ENCODE measurements at places on chromosomes 5 and 9.

GRCh38 chr5:158516521-158516920 is 583.2 kb downstream of the EBF1 start:
- no peak for DNase-seq

GRCh38 chr5:40939753-40940152 is 30.5 kb downstream of the C7 start:
- no peak for DNase-seq

DNA sequence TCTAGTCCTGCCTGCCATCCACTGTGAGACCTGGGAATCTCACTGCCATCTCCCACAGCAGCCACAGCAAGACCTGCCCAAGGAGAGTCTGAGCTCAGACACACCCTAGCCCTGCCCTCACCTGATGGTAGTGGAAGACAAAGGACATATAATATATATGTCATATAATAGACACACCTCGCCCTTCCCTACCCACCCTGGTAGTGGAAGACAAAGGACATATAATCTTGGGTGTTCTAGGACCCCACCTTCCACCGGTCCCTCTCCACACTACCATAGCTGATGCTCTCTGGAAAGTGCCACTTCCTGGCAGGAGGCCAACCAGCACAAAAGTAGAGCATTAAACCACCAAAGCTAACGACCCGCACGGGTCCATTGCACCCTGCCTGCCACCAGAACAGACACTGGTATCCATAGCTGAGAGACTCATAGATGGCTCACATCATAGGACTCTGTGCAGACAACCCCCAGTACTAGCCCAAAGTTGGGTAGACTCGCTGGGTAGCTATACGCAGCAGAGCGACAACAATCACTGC is 545.6 kb downstream of the CAAP1 start:
- DNase-seq = no peak

- no peak for DNase-seq
These were observed 136.1 kb upstream of the DMAC1 start for GRCh38 chr9:7935681-7936080.

- no peak for DNase-seq
These were observed 127.8 kb upstream of the GPR151 start for GRCh38 chr5:146643776-146644175.

- DNase-seq = no peak
These were observed 94.7 kb downstream of the SERINC5 start for GRCh38 chr5:80161165-80161564.

DNA sequence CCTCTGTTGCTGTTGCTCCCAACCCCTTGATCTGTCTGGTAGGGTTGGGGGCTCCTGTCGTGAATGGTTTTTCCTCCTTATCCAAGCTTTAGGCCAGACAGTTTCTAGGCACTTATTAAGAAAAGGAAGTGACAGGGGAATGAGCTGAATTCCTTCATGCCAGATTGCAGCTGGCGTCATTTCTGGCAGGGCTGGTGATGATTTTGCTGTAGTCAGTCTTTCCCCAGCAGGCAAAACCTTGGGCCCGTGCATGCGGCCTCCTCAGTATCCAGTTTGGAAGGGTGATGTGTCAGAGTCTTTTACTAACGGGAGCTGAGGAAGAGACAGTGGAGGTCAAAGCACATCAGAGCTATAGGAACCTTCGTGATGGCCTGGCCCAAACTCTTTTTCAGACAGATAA is 58.8 kb downstream of the COL27A1 start:
- no peak for DNase-seq

GRCh38 chr5:67591491-67591890 is 394.9 kb upstream of the CD180 start:
- no peak for DNase-seq

DNA sequence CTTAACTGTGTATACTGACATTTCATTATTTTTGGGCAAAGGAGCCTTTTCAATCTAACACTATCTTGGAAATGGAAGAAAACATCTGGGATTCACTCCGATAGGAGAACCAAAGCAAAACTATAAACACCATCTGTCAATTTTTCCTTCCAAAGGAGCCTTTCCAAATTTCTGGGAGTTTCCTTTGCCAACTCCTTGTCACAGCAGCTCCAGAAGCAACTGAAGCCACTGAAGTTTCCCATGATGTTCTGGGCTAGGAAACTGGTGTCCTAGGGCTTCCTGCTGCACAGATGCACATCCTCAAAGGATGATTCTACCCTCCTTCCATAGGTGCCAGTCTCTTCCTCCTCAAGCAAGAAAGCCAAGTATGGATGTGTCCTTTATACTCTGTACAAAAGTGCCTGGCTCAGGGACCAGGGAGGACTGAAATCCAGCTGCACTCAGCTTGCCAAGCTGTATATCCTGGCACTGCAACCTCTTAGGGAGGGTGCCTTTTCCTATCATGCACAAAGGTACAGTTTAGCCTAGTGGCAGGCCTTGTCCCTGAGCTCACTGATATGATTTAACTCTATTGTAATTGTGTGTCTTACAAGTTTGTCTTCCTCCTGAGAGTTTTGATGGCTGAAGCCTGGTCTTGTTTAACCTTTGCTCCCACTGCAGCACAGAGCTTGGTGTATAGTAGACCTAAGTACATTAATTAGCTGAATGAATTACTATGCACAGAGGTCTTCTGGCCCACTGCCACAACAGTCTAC is 8.4 kb upstream of the UBAP1 start:
- DNase-seq = no peak

GRCh38 chr9:98603821-98604383 is 104.8 kb downstream of the GABBR2 start:
- DNase-seq = no peak

- DNase-seq = no peak
These were observed 1057.7 kb upstream of the DMAC1 start for GRCh38 chr9:8857068-8857925.

DNA sequence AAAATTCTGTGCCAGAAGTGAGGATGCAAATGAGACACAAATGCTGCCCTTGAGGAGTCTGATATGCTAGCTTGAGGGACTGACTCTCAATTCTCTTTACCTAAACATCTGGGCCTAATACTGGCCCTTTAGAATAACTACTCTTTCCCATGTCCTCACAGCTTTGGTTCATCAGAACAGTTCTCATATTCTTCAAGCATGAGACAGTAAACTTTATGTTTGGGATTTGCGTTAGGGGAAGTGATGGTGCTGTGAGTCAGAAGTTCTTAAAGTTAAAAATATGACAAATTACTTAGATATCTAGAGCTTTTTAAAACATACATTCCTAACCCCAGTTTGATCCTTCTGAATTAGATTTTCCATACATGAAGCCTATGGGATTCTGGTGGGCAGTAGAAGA is 665.0 kb upstream of the RGMB start:
- no peak for DNase-seq

- DNase-seq = peak; percentile 65
These were observed 57.7 kb downstream of the DUSP1 start for GRCh38 chr5:172713113-172713808.

DNA sequence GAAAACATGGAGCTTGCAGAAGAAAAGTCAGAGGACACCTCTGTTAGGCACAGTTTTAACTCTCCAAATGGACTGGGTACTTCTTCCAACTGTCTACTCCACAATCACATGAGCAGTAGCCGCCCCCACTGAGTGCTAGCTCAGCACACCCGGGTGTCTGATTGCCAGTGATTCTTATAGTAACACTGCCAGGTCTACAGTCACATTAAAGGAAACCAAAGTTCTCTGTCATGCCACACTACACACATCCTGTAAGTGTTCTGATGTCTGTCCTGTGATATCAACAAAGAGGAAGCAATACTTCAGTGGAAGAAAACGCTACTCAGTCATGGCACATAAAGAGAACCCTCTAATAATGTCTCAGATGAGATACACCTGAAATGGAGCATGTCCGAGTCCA is at the start of gene HAVCR2:
TSS of gene HAVCR2 (minus strand) at position 69 of the 400 bp plus-strand sequence. CDS start at position 8, 61 bp downstream.
- DNase-seq = no peak

GRCh38 chr5:68325065-68325580 is 109.6 kb downstream of the PIK3R1 start:
- DNase-seq = no peak

DNA sequence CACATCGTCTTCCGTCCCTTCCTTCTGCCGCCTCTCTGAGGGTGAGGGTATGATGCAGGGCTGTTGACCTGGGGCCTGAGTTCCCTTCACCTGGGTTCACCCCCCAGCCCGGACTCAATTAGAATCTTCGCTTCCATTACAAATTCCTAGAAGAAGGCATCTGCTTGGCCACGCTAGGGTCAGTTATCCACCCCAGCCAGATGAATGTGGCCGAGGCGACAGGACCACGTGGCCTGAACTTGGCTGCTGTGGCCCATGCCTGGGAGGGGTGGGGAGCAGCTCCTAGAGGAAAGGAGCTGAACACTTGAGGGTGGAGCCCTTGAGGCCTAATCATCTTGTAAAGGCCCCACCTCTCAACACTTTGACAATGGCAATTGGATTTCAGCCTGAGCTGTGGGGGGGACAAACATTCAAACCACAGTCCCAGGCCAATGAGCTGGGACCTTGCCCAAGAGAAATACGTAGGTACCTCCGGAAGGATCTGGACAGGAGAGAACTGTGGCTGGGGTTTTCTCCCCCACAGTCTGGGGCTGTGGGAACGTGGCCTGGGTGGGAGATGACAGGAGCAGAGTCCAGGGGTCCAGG is 90.6 kb upstream of the ADAMTS2 start:
- no peak for DNase-seq

- no peak for DNase-seq
These were observed 610.0 kb downstream of the TAF11L14 start for GRCh38 chr5:18244309-18244708.

DNA sequence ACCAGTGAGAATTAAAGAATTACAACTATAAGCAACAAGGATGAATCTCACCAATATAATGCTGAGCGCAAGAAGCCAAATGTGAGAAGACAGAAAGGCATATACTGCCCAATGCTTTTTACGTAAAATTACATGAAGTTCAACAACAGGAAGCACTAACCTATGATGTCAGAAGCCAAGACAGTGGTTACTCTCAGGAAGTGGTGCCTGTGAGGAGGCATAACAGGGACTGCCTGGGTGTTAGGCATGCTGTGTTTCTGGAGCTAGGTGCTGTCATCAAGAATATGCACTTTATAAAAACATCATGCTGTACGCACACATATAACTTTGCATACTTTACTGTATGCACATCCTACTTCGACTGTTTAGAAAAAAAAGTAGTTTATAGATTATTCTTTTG is 30.1 kb downstream of the FRMD3 start:
- no peak for DNase-seq

GRCh38 chr9:114691046-114691955 is 9.3 kb upstream of the TEX48 start:
- DNase-seq = no peak

DNA sequence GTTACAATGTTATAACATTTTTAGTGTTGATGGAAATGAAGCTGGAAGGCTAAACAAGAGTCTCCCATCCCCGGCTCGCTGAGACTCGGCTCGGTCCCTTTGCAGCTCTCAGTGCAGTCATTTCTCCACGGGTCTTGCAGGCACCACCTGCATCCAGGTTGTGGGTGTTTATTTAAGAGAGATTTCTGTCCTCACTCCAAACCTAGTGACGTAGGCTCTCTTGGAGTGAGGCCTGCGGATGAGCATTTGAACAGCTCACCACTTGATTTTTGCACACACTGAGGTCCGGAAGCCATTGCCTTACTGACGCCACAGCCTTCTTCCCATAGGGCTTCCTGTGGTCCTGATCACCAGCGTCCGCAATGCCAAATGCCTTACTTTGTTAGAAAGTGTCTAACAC is 197.7 kb upstream of the OTULINL start:
- DNase-seq = no peak

DNA sequence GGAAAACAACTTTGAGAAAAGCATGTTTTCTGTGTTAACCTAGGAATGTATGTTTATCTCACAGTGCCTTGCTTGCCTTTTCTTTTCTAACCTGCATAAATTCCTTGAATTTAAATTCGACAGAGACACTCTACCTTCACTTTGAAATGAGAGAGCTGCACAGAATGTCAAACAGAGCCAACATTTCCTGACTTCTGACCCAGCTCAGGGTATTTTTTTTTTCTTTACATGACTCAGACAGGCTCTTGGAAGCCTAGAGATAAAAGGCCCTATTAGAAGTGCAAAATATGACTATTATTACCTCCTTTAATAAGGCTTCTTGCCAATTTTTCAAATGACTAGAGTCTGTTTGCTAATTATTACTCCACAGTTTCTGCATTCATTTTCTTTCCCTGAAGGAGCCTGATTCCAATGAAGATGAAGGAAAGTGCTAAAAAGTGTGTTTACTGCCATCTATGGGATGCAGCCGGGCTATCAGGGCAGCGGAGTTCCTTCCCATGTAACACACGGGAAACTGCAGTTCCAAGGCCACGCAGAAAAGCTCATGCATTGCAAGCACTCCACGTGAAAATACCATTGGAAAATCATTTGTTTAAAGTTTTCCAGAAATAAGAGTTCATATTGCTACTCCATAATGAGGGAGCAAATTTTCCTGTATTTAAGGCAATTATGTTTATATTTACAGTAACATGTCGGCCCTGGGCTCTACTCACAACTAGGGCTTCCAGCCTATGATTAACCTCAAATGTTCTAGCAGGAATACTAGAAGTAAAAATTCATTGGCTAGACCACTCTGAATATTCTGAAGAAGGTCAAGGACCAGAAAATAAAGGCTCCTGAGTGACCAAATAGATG is 485.6 kb downstream of the ZSWIM6 start:
- DNase-seq = no peak

DNA sequence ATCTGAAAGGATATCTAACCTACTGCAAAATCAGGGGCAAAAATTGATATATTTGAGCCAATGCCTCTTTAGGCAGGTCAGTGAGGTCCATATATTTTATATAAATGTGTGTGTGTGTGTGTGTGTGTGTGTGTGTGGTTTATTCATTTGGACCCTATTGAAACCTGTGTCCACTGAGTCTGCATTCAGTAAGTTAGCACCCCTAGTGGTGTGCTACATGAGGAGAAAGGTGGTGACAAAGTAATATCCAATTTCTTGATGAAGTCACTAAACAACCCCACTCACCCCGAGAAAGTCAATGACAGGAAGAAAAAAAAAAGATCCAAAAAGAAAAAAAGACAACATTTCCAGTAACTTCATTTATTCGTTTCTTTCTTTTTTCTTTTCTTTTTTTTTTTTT is 4.1 kb downstream of the FBXW11 start:
- DNase-seq = no peak

DNA sequence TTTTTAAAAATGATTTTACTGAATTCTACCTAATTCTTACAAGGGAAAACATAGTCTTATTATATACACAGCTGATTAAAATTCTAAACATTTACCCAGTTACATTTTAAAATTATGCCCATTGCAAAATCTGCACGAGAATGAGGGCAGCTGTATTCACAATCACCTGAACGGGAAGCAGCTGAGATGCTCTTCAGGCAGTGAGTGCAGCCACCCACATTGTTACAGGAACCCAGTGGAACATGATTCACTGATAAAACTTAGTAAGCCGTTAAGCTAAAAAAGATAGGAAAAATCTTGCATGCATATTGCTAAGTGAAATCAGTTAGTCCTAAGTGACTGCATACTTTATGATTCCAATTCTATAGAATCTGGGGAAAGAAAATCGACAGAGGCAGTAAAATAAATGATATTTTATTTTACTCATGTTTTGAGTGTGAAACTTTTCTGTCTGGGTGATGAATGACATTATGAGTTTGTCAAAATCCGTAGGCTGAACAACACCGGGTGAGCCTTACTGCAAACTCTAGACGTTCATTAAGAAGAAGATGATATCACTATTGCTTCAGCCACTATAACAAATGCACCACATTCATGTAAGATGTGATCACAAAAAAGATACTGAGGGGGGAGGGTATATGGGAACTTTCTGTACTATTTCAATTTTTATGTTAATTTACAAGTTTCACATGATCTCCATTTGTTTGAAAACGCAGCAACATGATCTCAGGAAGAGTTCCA is 39.1 kb upstream of the FLT4 start:
- no peak for DNase-seq

- DNase-seq = no peak
These were observed 639.2 kb downstream of the NR2F1-AS1 start for GRCh38 chr5:92941806-92942205.

All from stimulated activated CD8-positive, alpha-beta memory T cell treated with anti-CD3 and anti-CD28 coated beads, Interleukin-4, amount 100 ng/mL, for 1 hour (primary cell).